ENCODE measurements at places on chromosomes 11 and 22. TPM values are rescaled to one million over a fixed set of nuclear protein-coding genes. Genes with fewer than 3 reads are reported as not detected.

DNA sequence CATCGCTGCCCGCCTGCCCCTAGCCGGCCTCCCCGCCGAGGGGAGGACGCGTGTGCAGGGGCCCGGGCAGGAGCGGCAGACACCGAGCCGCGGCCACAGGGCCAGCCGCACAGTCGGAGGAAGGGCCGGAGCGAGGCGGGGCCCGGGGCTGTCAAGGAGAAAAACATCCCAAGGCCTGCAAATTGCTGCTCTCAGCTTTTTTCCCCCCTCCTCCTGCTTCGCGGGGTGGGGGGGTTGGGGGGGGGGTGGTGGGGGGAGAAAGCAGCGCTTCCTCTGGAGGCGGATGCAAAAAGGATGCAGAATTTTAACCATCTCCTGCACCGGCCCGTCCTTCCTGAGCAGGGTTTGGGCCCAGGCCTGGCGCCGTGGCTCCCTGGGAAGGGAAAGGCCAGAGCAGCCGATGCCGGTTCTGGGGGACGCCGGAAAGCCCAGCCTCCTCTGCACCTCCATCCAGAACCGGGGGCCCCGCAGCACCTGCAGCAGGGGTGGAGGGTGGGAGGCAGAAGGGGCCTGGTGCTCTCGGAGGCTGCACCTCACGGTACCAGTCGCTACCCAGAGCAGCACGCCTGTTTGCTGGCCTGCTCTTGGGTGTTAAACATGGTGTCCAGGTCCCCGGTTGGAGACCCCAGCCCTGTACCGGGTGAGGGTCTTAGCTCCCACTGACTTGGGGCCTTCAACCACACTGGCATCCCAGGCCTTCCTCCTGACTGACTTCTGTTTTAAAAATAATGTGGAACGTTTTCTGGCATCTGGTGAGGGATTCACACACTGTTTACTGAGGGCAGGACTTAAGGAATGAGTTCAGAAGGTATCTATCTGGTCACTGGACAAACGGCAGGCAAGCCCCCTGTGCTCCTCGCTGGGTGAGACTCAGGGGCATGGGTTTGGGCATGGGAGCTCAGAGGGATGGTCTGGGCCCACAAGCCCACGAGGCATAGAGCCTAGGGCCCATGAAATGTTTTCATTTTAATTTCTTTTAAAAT, 77.4 kb upstream of the WNT7B start:
- H3K27ac ChIP-seq = peak overlapping the region; percentile 92
- peak; percentile 83 for DNase-seq
- H3K4me3 ChIP-seq = peak overlapping the region; percentile 91

DNA sequence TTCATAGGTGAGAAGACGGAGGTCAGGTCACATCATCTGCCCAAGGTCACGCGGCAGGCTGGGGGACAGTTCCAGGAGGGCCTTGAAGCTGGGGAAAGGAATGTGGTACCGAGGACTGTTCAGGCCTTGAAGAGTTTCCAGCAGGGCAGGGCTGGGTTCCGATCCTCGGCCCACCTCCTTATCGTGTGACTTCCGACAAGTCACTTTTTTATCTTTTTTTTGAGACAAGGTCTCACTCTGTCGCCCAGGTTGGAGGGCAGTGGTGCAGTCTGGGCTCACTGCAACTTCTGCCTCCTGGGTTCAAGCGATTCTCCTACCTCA, 623 bp downstream of the NDUFS8 start:
- no peaks in the 10 kb centered on the region for H3K27me3 ChIP-seq
- DNase-seq = no peak

- peaks cover 14% of the 10 kb centered on the region for H3K4me1 ChIP-seq
- H3K27ac ChIP-seq = no peak overlapping the region
- no peaks in the 10 kb centered on the region for H3K36me3 ChIP-seq
- no peak for DNase-seq
- H3K4me3 ChIP-seq = no peak overlapping the region
Observed at GRCh38 chr11:59273373-59273841, 60.7 kb upstream of the MPEG1 start.

GRCh38 chr11:19474954-19475721, 234.4 kb upstream of the E2F8 start:
- no peak overlapping the region for H3K4me3 ChIP-seq
- DNase-seq = no peak
- H3K27me3 ChIP-seq = peaks cover 1% of the 10 kb centered on the region
- no peaks in the 10 kb centered on the region for H3K4me1 ChIP-seq
- H3K36me3 ChIP-seq = no peaks in the 10 kb centered on the region

DNA sequence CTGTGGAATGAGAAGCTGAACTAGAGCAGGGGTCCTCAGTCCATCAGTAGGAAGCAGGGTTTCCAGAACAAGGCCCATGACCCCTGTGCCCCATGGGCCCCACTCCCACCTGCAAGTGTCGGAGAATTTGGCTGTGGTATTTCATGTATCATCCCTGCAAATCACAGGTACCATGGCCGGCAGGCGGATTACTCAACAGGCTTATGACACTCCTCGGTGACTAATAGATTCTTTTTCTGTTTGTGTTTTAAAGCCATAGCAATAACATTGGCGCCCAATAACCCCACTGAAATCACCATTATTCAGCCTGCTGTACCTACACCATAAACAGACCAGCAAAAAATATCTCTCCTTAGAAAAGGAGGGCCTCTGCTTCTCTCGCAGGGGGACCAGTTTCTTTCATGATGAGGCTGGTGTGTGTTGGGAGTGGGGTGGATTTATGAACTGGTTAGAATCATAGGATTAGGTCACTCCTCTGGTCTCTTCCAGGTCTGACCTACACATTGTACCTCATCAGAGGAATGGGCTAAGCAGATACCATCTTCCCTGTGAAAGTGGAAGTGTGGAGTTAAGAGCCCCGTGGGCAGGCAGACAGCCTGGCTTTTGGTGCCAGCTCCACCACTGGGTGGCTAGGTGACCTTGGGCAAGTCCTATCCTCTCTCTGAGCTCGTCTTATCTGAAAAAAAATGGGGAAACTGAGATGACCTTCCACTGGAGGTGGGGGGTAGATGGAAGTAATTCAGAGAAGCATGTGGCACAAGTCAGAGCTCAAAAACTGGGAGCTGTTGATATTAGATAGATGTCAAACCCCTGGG, 60.2 kb upstream of the WNT11 start:
- peaks cover 7% of the 10 kb centered on the region for H3K27me3 ChIP-seq
- no peaks in the 10 kb centered on the region for H3K4me1 ChIP-seq

TMEM191C gene
- 0.54 TPM for total RNA-seq

DNA sequence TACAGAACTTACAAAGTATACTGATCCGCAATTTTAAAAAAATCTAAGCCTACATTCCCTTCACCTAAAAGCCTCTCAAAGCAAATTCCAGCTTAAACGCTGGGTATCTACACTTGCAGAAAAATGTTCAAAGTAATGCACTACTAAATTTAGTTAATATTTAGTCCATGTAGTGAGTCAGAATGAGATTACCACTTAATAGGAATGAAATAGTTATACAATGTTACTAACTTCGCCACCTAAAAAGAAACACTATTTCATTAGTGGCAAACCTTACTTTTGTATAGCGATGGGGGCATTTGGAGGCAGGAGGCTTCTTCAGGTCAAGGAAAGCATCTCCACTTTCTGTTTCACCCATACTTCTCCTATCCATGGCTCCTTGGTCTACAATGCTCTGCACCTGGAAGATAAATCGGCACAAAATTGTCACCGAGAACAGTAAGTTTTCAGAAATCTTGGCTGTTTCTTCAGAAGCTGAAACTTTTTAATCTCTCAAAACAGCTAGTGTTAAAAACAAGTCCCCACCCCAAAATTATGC, 1.2 kb downstream of the EIF4ENIF1 start:
- peaks cover 45% of the 10 kb centered on the region for H3K36me3 ChIP-seq
- peak overlapping the region; percentile 75 for H3K27ac ChIP-seq
- H3K27me3 ChIP-seq = no peaks in the 10 kb centered on the region
- peaks cover 48% of the 10 kb centered on the region for H3K4me1 ChIP-seq
- no peak for DNase-seq

DNA sequence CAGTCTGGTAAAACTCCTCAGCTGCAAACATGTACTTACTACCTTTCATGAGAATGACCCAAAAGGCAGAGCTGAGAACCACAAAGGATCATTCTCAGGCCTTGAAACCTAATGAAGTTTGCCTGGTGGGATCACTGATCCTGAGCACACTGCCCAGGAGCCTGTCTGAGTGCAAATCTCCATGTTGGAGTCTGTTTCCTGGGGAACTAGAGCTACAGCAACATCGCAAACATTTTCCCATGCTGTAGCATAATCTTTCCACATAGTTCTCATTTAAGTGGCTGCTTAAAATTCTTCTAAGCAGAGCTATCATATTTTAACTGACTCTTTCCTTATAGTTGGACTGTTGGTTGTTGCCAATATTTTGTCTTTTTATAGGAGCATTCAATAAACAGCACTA, 58.5 kb downstream of the GUCY1A2 start:
- no peak overlapping the region for H3K27ac ChIP-seq
- no peak overlapping the region for H3K4me3 ChIP-seq
- no peaks in the 10 kb centered on the region for H3K36me3 ChIP-seq
- DNase-seq = no peak

THY1 gene
- total RNA-seq = 1.8 TPM

PGA5 gene
- not detected for total RNA-seq

CALCA gene
- not detected for total RNA-seq

- no peak for DNase-seq
Observed at GRCh38 chr11:73399636-73400035, 23.4 kb downstream of the RELT start.

GRCh38 chr11:83027794-83028193, 43.9 kb downstream of the RAB30 start:
- peaks cover 20% of the 10 kb centered on the region for H3K4me1 ChIP-seq
- no peaks in the 10 kb centered on the region for H3K27me3 ChIP-seq
- H3K36me3 ChIP-seq = peaks cover 4% of the 10 kb centered on the region
- no peak overlapping the region for H3K27ac ChIP-seq
- DNase-seq = no peak

GRCh38 chr22:39449708-39450107, 7.1 kb upstream of the MGAT3 start:
- no peak for DNase-seq
- H3K36me3 ChIP-seq = peaks cover 1% of the 10 kb centered on the region
- no peak overlapping the region for H3K4me3 ChIP-seq
- H3K27me3 ChIP-seq = peaks cover 8% of the 10 kb centered on the region
- no peak overlapping the region for H3K27ac ChIP-seq

DNA sequence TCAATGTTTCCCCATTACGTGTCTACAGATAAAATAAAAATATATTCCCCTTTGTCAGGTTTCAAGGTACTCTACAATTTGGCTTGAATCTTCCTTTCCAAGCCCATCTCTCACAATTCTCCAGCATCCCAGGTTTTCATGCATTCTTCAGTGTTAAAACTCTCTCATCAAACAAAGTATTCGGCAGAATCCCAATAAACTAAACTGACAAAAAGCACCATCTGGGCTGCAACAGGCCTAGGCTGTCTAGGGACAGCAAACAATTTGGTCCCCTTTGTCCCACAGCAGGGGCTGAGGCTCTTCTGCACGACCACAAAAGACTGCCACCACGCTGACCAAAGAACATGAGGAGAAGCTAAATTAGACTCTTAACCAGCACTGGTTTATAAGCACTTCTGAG, 159.4 kb downstream of the CADM1 start:
- no peak overlapping the region for H3K4me3 ChIP-seq
- H3K4me1 ChIP-seq = no peaks in the 10 kb centered on the region
- H3K27me3 ChIP-seq = peaks cover 2% of the 10 kb centered on the region
- H3K27ac ChIP-seq = no peak overlapping the region
- H3K36me3 ChIP-seq = no peaks in the 10 kb centered on the region

- no peaks in the 10 kb centered on the region for H3K36me3 ChIP-seq
- H3K4me3 ChIP-seq = no peak overlapping the region
- no peaks in the 10 kb centered on the region for H3K27me3 ChIP-seq
- no peak overlapping the region for H3K27ac ChIP-seq
- no peak for DNase-seq
Observed at GRCh38 chr11:46895821-46896220, 22.5 kb downstream of the LRP4 start.

- no peaks in the 10 kb centered on the region for H3K36me3 ChIP-seq
- DNase-seq = no peak
- H3K4me3 ChIP-seq = no peak overlapping the region
- H3K27ac ChIP-seq = no peak overlapping the region
- no peaks in the 10 kb centered on the region for H3K4me1 ChIP-seq
- peaks cover 2% of the 10 kb centered on the region for H3K27me3 ChIP-seq
Observed at GRCh38 chr11:121665206-121665838, 212.6 kb upstream of the SORL1-AS1 start.

- H3K4me1 ChIP-seq = peaks cover 12% of the 10 kb centered on the region
- H3K27me3 ChIP-seq = peaks cover 50% of the 10 kb centered on the region
- no peak for DNase-seq
- no peak overlapping the region for H3K27ac ChIP-seq
Observed at GRCh38 chr11:112958670-112959069, 2.5 kb upstream of the NCAM1 start.

INPP5J gene
- total RNA-seq = 0.07 TPM

- no peaks in the 10 kb centered on the region for H3K36me3 ChIP-seq
- H3K4me1 ChIP-seq = no peaks in the 10 kb centered on the region
- H3K4me3 ChIP-seq = no peak overlapping the region
- peaks cover 5% of the 10 kb centered on the region for H3K27me3 ChIP-seq
Observed at GRCh38 chr11:1564535-1565172, 7.4 kb downstream of the DUSP8 start.

F2 gene
- not detected for total RNA-seq

DNA sequence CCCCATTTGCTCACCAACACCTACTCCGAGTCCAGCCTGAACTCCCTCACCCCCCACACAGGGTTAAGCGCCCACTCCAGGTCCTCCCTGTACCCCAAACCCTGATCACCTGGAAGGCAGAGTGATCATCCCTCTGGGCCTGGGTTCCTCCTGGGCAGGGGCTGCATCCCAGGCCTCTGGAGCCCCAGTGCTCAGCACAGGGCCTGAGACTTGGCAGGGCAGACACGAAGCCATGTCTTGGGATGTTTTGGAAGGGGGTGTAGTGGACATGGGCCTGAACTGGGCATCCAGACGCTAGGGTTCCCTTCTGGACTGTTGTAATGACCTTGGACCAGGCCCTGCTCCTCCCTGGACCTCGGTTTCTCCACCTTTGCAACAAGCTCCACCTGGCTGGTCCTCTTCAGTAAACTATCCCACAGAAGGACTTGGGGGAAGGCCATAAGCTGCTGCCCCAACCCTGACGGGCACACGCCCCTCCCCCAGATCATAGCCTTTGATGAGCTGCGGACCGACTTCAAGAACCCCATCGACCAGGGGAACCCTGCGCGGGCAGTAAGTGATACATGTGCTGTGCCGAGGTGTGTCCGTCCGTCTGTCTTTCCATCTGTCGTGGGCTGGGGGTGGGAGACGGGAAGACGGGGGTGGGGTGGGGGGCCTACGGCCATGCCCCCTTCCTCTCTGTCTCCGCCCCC, 3.9 kb downstream of the CNIH2 start:
- no peak overlapping the region for H3K4me3 ChIP-seq
- peaks cover 3% of the 10 kb centered on the region for H3K36me3 ChIP-seq
- H3K27ac ChIP-seq = peak overlapping the region; percentile 53
- H3K4me1 ChIP-seq = peaks cover 26% of the 10 kb centered on the region
- DNase-seq = no peak

DNA sequence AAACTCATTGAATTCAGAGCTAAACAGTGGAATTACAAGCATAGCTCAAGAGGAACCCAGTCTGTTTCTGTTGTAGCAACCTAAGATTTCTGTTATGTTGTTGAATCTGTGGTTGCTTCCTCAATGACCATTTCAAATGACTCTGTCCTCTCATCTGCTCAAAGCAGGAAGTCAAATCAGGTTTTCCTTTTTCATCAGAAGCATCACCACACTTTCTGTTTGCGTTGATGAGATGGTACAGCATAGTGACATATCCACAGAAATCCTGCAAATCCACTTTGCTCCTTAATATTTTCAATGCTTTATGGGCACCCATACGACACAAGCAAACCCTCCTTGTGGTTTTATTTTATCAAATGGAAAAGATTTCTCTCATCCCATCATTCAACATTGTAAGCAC, 12.6 kb upstream of the UCP2 start:
- peak; percentile 86 for DNase-seq
- H3K27ac ChIP-seq = peak overlapping the region; percentile 97
- no peaks in the 10 kb centered on the region for H3K27me3 ChIP-seq
- peaks cover 41% of the 10 kb centered on the region for H3K4me1 ChIP-seq
- peak overlapping the region; percentile 80 for H3K4me3 ChIP-seq
- no peaks in the 10 kb centered on the region for H3K36me3 ChIP-seq
